ENCODE measurements at places on chromosomes 12 and 14. TPM values are rescaled to one million over a fixed set of nuclear protein-coding genes. Genes with fewer than 3 reads are reported as not detected.

DNA sequence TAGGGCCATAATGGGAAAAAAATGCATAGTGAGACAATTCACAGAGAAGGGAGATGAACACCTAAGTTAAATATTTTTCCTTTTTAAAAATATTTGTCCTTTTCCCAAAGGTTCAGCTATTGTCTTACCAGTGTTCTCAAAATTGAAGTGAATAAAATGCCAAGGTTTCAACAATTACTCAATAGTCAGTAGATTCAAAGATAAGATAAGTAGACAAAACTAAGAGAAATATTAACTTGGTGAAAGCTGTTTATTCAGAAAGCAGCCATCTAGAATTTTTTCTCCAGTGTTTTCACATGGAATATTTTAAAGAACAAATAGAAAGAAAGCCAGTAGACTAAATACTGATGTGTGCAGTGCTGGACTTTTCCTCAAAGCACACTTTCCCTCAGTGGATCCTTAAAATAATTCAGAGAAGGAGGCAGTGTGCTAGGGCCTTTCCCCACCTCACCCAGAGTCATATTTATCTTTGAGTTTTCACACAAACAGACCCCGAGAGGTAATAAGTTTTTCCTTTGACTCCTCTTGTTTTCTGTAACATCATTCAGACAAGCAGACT, 144.5 kb upstream of the PLEKHG7 start:
- DNase-seq: no peak

GRCh38 chr12:102021540-102022246, 40.1 kb downstream of the WASHC3 start:
- no peak for DNase-seq

GRCh38 chr12:19003141-19003540, 126.4 kb upstream of the PLEKHA5 start:
- DNase-seq: no peak

GRCh38 chr14:73754911-73755360, 40.8 kb upstream of the PNMA1 start:
- DNase-seq: peak; percentile 61

GRCh38 chr12:74646831-74647230, 109.2 kb downstream of the ATXN7L3B start:
- DNase-seq: no peak

DNA sequence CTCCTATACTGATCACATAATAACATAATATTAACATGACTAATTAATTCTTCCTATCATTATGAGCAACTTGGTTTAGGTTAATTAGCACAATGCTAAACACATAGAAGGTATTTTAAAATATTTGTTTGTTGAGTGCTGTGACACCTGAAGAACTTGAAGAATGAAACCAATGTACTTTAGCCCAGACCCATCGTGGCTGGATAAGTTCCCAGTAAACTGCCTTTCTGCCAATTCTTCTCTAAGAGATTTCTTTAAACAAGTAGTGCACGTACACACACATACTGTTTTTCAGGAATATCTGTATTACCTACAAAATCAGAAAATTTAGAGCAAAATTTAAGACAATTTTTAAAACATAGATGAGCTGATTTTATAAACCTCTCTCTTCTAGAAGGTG, 207.4 kb upstream of the SSTR1 start:
- DNase-seq: no peak

DNA sequence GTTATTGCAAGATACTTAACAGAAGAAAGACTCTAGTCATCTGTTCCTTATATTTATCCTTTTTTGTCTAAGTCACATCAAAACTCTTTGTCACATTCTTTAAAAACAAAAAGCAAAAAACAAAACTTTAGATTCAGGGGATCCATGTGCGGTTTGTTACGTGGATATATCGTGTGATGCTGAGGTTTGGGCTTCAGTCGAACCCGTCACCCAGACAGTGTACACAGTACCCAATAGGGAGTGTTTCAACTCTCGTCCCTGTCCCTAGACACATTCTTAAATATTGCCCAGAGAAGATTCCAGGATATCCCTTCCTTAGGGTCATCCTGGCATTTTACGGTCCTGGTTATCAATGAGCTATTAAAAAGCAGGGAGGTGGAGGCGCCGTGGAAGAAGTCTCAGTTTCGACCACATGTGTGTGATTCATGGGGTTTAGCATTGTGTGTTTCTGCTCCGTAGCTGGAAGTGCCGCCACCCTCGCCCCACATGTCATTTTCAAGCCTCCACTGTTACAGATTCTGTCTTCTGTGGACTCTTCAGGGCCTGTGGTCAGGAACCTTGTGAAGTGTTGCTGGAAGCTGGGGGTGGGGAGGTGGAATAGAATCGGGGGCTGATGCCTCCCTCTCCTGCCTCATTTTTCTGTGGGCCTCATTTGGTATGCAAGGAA, 19.9 kb downstream of the CCND2 start:
- no peak for DNase-seq

DNA sequence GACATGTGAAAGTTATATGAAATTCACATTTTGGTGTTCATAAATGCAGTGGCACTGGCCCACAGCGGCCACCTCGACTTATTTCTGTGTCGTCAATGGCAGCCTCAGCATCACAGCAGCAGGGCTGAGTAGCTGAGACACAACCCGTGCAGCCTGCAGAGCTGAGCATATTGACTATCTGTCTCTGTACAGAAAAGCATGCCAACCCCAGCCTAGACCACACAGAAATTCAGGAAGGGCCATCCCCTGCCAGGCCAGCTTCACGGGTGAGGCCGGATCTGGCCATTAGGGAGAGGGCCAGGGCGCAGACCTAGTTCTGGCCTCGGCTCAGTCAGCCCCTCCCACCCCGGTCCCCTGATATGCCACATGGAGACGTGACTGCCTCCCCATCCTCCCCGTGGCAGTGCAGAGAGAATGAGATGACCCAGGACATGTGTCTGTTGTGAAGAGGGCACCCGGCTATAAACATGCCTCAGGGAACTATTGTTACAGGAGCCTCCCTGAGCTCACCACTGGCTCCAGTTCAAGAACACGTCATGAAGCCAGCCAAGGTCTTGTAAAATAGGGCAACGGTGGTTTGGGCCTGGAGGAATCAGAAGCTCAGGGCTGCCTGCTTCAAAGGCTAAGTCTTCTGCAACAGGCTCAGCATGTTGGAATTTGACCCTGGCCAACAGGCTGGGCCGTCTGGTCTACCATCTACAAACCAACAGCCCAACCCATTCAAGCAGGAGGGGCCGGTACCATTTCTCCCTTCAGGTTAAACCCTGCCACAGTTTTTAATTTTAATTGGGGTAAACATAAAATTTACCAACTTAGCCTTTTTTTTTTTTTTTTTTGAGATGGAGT, 25.5 kb downstream of the SCARB1 start:
- DNase-seq: peak; percentile 81

GRCh38 chr14:77151918-77152588, 10.5 kb upstream of the ZDHHC22 start:
- no peak for DNase-seq

GRCh38 chr14:32710231-32710671, 228.4 kb upstream of the NPAS3 start:
- DNase-seq: no peak

DNA sequence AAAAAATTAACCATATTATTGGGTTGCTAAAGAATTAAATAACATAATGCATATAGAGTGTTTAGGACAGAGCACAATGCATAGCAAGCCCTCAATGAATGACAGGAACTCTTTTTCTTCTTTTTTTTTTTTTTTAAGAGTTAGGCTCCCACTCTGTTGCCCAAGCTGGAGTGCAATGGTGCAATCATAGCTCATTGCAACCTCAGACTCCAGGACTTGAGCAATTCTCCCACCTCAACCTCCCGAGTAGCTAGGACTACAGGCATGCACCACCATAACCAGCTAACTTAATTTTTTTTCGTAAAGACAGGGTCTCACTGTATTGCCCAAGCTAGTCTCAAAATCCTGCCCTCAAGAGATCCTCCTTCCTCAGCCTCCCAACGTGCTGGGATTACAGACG, 20.5 kb upstream of the MTERF2 start:
- DNase-seq: no peak

GRCh38 chr14:61553730-61554641, 141.3 kb upstream of the HIF1A start:
- DNase-seq: no peak

- DNase-seq: no peak
Observed at GRCh38 chr14:45361727-45362126, 108.7 kb upstream of the MIS18BP1 start.

DNA sequence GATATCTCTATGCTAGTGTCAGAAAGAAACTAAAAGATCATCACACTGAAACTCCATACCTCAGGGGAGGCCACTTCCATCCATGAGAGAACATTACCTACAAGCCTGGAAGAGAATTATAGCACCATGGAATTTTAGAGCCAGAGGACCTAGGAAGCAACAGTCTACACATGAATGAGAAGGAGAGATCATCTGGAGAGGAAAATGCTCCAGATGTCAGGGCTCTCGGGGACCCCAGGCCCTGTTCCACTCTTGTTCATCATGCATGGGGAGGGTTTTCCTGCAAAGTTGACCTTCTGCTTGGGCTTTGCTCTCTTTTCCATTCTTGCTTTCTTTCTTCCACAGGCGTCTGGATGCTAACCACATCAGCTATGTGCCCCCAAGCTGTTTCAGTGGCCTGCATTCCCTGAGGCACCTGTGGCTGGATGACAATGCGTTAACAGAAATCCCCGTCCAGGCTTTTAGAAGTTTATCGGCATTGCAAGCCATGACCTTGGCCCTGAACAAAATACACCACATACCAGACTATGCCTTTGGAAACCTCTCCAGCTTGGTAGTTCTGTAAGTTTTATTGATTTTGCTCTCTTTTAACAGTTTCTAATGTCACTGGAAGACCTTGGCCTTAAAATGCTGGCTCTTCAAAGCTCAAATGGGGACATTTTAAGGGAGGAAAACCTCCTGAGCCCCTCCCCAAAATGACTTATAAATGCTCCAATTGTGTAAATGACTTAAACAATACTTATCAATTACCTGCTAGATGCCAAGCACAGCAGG, 110.7 kb downstream of the ZFC3H1 start:
- no peak for DNase-seq

DNA sequence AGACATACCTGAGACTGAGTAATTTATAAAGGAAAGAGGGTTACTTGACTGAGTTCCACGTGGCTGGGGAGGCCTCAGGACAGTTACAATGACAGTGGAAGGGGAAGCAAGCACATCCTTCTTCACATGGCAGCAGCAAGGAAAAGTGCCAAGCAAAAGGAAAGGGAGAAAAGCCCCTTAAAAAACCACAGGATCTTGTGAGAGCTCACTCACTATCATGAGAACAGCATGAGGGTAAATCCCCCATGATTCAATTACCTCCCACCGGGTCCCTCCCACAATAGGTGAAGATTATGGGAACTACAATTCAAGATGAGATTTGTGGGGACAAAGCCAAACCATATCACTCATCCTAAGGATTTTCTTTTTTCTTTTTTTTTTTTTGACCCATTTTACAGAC, 177.8 kb upstream of the EEA1 start:
- no peak for DNase-seq

- DNase-seq: no peak
Observed at GRCh38 chr14:80572666-80573065, 361.4 kb upstream of the DIO2 start.

- no peak for DNase-seq
Observed at GRCh38 chr12:131910302-131911027, 16.0 kb downstream of the ULK1 start.

- DNase-seq: peak; percentile 60
Observed at GRCh38 chr12:122081697-122082221, 3.2 kb downstream of the MLXIP start.

- DNase-seq: no peak
Observed at GRCh38 chr12:90226211-90226610, 517.6 kb upstream of the ATP2B1 start.

- no peak for DNase-seq
Observed at GRCh38 chr14:77267937-77268699, 2.9 kb downstream of the NGB start.

DNA sequence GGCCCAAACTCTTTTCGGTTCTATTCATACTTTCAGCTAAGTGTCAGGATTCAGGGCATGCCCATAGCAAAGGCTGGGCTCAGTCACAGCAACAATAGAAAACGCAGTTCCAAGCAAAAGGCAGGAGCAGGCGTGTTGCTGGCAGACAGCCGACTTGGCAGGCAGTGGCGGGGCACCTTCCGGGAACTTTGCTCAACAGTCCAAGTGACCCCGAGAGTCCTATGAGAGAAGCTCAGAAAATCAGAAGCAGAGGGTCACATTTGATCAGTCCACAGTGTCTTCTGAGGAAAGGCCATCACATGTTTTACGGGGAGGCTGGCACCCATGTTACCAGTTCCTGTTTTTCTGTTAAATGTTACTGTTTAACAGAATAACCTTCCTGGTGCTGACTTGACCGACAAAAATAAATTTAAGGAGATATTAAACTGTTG, 115.0 kb downstream of the DACT1 start:
- peak; percentile 77 for DNase-seq

DNA sequence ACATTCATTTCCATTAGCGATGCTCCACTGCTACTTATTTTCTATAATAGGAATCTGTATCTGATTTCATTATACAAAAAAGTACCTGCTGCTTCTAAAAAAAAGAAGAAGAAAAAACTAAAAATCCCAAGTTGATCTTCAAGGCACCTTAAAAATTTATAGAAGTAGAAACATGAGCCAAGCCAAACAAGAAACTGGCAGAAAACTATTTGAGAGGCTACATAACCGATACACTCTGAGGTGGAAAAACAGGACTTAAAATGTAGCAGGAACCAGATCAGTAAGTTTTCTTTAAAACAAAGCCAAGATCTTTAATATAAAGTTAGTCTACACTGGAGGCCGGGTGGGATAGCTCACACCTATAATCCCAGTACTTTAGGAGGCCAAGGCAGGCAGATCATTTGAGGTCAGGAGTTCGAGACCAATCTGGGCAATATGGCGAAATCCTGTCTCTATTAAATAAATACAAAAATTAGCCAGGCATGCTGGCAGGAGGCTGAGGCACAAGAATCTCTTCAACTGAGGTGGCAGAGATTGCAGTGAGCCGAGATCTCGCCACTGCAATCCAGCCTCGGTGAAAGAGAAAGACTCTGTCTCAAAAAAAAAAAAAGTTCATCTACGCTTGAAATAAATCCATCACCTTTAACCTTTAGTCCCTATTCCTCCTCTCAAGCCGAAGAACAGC, 278.6 kb downstream of the MED13L start:
- no peak for DNase-seq

- DNase-seq: peak; percentile 45
Observed at GRCh38 chr12:55743406-55744339, 751 bp downstream of the GDF11 start.

GRCh38 chr12:93266-94005, 26.9 kb downstream of the IQSEC3 start:
- no peak for DNase-seq

- no peak for DNase-seq
Observed at GRCh38 chr14:76495983-76496382, 120.0 kb downstream of the ESRRB start.

The NOVA1 gene
- 3.7 TPM for total RNA-seq

The SMAGP gene
- 3.3 TPM for total RNA-seq

The P2RX2 gene
- not detected for total RNA-seq

The C12orf54 gene
- not detected for total RNA-seq

The AVPR1A gene
- total RNA-seq: 1.3 TPM

The LHX5 gene
- total RNA-seq: not detected

The OR4K1 gene
- total RNA-seq: not detected

The SPIC gene
- total RNA-seq: not detected

Measured in left ventricle myocardium inferior (tissue), 1 donor.